Right cardiac atrium (tissue), 5 donors: ENCODE measurements at places on chromosomes 4 and X. TPM values are rescaled to one million over a fixed set of nuclear protein-coding genes. Genes with fewer than 3 reads are reported as not detected.

SLC4A4 gene
- total RNA-seq = 23.3 TPM

SOWAHD gene
- not detected for total RNA-seq

TEX13B gene
- not detected for total RNA-seq

MAGEA10 gene
- total RNA-seq = not detected

CACNA1F gene
- 0.18 TPM for total RNA-seq

HPGDS gene
- total RNA-seq = 1.0 TPM

TXK gene
- 0.59 TPM for total RNA-seq

COX7B2 gene
- total RNA-seq = not detected

TCEAL6 gene
- total RNA-seq = not detected

MSMO1 gene
- 14.7 TPM for total RNA-seq

NIPAL1 gene
- total RNA-seq = 0.53 TPM

DNA sequence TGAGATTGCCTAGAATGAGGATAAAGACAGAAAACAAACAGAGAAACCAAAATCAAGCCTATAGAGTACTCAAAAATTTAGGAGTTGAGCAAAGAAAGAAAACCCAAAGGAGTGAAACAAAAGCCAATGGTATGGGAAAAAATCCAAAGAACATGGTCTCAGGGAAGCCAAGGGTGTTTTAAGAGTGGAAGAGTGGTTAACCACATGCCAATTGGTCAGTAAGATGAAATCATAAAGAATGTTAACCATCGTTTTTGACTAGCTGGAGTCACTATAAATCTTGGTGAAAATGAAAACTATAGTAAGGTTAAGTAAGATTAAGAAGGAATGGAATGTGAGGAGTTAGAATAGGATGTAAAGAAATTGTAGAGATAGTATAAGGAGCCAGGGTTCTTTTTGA, 64.7 kb upstream of the RPL34 start:
- DNase-seq = no peak

- no peak for DNase-seq
These were observed 240.9 kb downstream of the BANK1 start for GRCh38 chr4:102031406-102031805.

- DNase-seq = no peak
These were observed 1889.4 kb downstream of the C4orf33 start for GRCh38 chr4:130985371-130985770.

- DNase-seq = no peak
These were observed 90.0 kb upstream of the EGFL6 start for GRCh38 chrX:13479452-13479813.

- no peak for DNase-seq
These were observed 16.7 kb downstream of the FBXL5 start for GRCh38 chr4:15638418-15638817.

GRCh38 chr4:3729188-3729881, 36.9 kb upstream of the ADRA2C start:
- DNase-seq = no peak

- no peak for DNase-seq
These were observed 210.2 kb downstream of the DMD start for GRCh38 chrX:33001107-33001506.

DNA sequence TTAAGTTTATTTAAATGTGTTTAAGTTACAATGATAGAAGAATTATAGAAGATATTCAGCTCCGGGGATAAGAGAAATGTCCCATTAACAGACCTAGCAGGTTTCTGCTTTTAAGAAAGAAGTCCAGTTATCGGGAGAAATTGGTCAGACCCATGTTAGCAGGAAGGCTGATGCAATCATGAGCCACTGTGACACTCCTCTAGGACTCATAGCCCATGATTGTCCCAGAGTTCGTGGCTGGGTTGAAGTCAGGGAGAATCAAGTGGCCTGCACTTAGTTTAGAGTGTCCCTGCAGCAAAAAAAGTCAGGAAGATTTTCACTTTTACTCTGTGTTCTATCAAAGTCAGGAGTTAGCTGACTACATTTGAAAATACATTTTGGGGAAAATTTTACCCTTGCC, 72.0 kb downstream of the TMEM144 start:
- no peak for DNase-seq

GRCh38 chr4:111500858-111501257, 644.4 kb upstream of the FAM241A start:
- no peak for DNase-seq

DNA sequence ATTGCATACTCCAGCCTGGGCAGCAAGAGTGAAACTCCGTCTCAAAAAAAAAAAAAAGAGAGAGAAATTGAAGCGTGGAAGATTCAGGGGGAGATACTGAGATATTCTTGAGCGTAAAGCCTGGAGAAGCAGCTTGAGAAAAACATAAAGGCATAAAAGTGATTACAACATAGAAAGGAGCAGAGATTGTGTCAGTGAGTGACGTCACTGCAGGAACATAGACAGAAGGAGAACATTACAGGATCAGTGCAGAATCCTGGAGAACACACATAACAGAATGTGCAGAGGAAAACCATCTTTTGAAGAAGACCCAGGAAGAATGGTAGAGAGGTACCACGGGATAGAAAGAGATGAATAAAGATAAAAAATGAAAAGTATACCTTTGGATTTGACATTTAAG, 147.0 kb downstream of the APBB2 start:
- no peak for DNase-seq

DNA sequence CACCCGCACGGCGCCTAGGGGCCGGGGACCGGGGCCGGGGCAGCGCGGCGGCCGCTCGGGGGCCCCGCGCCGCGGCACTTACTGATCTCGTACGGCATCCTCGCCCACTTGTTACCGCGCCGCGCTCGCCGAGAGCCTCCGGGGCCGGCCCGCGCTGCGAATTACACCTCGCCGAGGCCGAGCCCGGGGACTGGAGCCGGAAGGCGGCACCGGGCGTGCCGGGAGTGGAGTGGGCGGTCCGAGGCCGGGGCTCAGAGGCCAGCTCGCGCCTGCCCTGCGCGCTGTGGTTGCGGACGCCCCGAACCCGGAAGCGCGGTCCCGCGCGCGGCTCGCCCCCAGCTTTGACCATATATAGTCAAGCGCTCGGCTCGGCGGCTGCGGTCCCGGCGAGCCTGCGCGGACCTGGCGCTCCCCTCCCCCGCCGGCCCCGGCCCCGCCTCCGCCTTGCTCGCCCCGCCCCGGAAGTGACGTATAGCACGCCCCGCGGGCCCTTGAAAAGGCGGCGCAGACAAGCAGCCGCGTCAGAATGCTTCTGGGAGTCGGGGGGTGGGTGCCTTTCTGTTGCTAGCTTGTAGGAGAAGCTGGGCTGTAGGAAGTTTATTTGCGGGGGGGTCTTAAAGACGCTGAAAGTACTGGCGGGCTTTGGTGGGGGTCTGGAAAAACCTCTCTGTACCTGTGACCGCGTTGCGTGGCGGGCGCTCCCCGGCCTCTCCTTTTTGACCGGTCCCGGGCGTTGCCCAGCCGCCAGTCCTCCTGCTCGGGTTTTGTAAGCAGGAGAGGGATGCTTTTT, at the start of gene WDR1:
TSS of gene WDR1 (minus strand) at position 231 of the 790 bp plus-strand sequence. CDS start at position 98, 133 bp downstream.
- DNase-seq = peak; percentile 99

GRCh38 chrX:13387666-13388494, 68.0 kb upstream of the ATXN3L start:
- DNase-seq = no peak

DNA sequence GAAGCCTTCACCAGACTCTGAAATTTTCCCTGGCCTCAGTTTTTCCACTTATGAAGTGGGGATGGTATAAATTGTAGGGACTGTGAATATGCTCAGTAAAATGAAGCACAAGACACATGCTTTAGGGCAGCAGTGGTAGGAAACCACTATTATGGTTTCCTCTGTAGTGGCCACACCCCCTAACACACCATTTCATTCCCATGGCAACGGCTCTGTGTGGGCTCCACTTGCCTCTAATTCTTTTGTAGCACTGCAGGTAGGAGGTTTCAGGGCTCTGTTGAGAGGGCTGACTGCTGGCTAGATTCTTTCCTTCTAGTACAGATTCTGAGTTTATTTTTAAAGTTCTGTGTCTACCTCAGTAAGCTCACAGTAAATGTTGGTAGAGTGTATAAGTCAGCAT, 3.5 kb upstream of the VMA21 start:
- DNase-seq = no peak

- no peak for DNase-seq
These were observed 61.2 kb downstream of the ENOX2 start for GRCh38 chrX:130841776-130842175.

GRCh38 chr4:101415962-101416361, 68.6 kb upstream of the PPP3CA start:
- no peak for DNase-seq

DNA sequence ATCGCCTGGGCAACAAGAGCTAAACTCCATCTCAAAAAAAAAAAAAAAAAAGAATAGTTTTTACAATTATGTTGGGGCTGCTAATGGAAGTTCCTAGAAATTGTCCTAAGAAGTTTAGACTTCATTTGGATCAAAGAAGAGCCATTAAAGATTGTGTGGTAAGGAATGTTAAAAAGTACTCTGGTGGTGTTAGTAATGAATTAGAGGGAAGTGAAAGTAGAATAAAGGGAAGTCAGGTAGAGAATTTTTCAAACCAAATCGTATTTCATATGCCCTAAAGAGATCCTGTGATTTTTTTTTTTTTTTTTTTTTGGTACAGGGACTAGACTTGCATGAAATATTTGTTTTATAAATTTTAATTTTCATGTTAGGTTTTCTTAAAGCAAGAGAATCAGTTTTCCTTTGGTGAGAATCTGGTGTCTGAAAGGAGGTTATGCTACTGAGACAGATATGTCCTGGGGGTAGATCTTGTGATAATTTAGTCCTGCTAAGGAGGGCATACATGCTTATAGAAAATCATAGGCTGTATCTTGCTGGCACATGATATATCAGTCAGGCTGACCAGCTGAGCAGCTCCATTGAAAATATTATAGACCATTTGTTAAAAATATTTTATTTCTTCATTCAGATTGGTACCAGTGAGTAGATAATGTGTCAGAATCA, 10.7 kb downstream of the SEC24B start:
- DNase-seq = no peak

GRCh38 chr4:122086338-122087065, 65.6 kb upstream of the BLTP1 start:
- DNase-seq = no peak

- DNase-seq = no peak
These were observed 665 bp downstream of the RBM41 start for GRCh38 chrX:107117993-107118321.

DNA sequence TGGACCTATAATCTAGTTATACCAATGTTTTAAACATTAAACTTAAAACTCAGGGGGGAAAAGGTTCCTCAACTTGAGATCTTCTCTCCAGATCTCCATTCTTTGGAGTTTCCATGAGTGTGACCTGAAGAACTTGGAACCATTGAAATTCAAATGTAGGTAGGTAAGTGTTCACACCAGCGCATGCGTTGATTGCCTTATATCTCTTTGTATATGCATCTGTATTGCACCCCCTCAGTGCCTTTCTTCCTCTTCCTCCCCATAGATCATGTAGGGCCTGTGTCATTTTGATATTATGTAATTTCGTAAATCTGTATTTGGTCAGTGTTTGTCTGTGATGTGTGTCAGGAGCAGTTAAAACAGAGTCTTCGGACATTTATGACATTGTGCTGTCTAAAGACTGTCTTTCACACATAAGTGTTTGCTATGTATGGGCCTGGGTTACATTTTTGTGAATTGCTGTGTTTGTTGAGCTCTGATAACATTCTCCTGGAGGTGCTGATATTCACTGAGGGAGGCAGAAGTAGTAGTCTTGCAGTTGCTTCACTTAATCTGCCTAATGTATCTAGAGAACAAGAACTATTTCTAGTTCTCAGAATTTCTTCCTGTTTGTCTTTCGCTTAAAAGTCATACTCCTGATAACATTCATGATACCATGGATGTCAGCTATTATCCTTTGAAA, 126.3 kb downstream of the RAP1GDS1 start:
- DNase-seq = no peak

DNA sequence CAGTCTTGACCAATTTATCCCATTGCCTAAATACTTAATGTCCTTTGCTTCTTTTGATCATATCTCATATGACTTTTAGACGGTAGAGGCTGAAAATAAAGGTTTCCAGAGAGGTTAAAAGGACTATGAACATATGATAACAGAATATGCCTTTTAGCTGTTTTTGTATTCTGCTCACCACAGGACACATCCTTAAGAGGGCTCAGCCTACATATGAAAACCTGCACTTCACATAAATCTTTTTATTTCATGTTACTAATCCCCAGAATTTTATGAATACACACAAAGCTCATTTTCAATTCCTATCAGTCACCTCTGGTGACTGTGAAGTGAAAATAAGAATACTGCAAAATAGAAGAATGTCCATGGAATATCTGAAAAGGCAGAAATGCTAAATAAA, 92.0 kb downstream of the GPM6A start:
- DNase-seq = no peak

DNA sequence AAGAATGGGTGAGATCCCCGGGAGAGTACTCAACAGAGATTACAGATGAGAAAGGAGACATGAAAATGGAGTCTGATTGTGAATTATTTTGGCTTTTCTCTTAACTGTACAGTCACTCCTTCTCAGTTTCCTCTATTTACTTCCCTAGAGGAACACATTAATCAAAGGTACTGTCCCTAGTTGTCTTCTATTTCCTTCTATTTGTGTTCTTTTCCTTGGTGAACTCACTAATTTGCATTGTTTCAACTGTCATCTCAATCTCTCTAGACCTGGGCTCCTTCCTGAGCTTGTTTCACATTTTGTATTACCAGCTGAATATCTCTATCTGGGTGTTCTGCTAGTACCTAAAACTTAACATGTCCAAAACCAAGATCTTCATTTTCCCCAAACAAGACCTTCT, 59.8 kb downstream of the ABCB7 start:
- no peak for DNase-seq
